ENCODE measurements at places on chromosomes 4 and X.

GRCh38 chrX:153865685-153866084 lies 20.3 kb downstream of the L1CAM start:
- no peak for DNase-seq

DNA sequence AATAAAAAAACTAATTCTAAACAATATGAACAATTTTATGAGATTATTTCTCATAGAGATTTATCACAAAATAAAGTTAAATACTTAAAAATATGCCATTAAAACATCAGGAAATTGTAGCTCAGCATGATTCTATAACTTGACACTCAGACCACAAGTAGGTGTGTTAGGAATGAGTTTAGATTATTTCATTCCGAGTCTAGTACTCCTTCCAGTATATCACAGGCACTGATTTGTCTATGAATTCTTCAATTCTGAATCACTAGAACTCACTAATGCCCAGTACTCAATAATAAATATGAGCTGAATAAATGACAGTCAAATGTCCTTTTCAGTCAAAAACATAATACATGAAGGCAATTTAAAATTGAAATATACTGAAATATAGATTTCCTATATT lies 22.2 kb downstream of the BOD1L1 start:
- DNase-seq = no peak

DNA sequence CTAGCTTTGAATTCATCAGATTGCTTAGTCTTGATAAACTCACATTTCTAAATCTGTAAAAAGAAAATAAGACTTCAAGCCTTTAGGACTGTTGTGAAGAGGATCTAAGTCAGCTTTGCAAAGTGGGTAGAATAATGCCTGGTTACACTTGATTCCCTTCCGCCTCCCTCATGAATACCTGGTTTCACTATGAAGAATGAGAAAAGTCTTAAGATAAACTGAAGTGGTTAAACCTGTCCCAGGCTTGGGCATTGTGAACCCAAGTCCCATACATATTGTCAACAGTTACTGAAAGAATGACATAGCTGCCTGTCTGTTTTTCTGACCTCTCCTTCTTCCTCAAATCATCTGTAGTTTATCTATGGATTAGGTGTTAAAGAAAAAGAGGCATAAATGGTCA lies 16.7 kb upstream of the GBA3 start:
- DNase-seq = no peak

DNA sequence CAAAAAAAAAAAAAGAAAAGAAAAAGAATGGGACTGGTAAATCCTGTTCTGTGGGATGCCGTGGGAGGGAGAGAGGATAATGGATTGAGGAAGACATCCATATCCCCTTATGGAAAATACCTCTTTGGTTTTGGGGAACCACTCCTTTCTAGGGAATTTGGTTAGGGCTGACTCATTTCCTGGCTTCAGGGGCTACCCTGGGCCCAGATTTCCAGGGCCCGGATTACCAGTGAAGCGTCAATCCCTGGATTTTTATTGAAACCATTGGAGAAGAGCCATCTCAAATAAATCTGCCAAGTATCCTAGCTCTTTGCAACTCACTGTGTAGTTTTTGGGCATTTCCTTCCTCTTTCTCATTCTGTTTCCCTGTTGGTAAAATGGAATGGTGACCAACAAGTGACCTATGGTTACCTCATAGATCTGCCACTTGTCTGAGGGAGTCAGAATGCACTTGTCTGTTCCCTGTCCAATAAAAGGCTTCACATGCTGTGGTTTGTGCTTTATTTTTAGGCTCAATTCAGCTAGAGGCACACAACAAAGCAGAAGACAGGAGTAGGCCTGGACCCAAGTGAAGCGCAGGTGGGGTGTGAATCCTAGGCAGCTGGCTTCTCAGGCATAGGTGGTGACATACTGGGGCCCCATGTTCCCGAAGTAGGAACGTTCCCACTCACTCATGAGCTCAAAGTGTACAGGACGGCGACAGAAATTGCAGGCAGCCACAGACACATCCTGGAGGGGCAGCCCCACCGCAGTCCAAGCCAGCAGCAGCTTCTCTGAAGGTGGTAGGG lies 8.6 kb downstream of the APEX2 start:
- no peak for DNase-seq

GRCh38 chr4:105145156-105145902 lies 1.3 kb upstream of the TET2 start:
- DNase-seq = peak; percentile 16

DNA sequence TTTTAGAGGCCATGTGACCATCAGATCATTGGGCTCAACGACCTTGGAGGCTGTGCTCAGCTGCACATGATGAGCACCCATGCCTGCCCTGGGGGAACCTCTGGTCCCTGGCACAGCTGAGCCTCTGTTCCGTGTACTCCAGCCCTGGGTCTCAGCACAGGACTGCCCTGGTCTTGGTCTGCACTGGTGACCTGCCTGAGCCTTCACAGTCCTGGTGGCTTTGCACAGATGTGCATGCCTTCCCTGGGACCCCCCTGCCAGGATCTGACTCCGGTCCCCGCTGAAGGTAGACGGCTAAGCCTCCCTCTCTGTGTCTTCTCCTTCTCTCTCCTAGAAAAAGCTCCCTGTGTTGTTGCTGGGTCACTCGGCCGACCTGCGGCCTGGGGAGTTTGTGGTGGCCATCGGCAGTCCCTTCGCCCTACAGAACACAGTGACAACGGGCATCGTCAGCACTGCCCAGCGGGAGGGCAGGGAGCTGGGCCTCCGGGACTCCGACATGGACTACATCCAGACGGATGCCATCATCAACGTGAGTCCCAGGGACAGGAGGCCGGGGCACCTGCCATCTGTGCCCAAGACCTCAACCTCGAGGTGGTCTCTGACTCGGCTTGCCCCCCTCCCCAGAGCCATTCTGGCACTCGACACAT lies 21.6 kb downstream of the HTRA3 start:
- no peak for DNase-seq

DNA sequence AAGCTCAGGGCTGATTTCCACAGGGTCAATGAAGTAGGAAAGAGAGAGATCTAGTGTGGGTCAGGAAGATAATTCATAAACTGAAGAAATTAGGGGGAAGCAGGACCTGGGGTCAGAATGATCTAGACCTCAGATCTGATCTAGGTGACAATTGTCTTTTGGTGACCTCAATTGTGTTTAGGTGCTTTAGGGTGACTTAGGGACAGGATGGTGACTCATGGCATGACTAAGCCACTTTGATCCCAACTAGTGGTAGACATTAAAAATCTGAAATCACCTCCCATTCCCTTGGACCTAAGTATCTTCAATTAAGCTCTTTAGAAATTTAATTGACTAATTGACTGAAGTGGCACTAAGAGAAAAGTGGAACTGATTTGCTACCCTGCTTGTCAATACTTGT lies 36.7 kb upstream of the GRXCR1 start:
- no peak for DNase-seq

- no peak for DNase-seq
Measured at GRCh38 chr4:53821179-53821851, 230.0 kb upstream of the LNX1 start.

DNA sequence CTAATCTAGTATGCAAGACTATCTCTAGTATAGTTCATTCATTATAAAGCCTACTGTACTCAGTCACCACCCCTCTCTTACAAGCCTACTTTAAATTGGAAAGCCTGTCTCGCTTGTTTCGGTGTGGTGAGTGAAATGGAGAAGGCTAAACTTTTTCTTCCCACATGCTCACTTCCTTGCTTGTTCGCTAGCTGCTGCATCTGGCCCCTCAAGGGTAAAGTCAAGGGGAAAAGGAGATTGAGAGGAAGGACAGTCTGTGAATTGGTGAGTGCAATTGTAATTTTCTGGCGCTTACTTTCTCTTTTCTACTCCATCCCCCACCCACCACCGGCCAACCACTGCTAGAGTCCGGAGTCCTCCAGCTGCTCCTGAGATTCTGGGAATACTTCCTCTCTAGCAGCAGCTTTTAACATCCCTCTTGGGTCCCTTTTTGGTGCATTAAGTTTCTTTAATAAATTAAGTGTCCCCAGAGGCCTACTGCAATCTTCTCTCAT lies 12.1 kb upstream of the ARAP2 start:
- DNase-seq = no peak

GRCh38 chr4:147400721-147401120 lies 80.2 kb upstream of the EDNRA start:
- DNase-seq = no peak

Data from HT-29 (cell line).